ENCODE measurements at places on chromosomes 1 and 21. TPM values are rescaled to one million over a fixed set of nuclear protein-coding genes. Genes with fewer than 3 reads are reported as not detected.

Gene KMO
- 0.65 TPM for polyA plus RNA-seq

Gene ANKRD65
- not detected for polyA plus RNA-seq

Gene MEX3A
- polyA plus RNA-seq = not detected

Gene TRABD2B
- polyA plus RNA-seq = 6.1 TPM

Gene GSTM5
- polyA plus RNA-seq = 13.3 TPM

Gene DHRS3
- polyA plus RNA-seq = 0.38 TPM

Measured in Purkinje cell (primary cell).